Lower leg skin (tissue), 4 donors: ENCODE measurements at places on chromosomes 11 and 22. TPM values are rescaled to one million over a fixed set of nuclear protein-coding genes. Genes with fewer than 3 reads are reported as not detected.

Gene ARHGAP20
- total RNA-seq, result 1.9 TPM

Gene KCNQ1OT1
- 0.88 TPM for total RNA-seq

Gene APOL3
- total RNA-seq, result 29.5 TPM

GRCh38 chr11:31652528-31652927 is 143.0 kb downstream of the ELP4 start:
- no peak for DNase-seq

- DNase-seq, result no peak
Measured at GRCh38 chr11:133515107-133515506, 17.2 kb downstream of the OPCML start.
